ENCODE measurements at places on chromosomes 16 and 17. TPM values are rescaled to one million over a fixed set of nuclear protein-coding genes. Genes with fewer than 3 reads are reported as not detected.

Gene ZACN
- 0.22 TPM for total RNA-seq

Gene PEX12
- 6.5 TPM for total RNA-seq

Gene ITGB4
- total RNA-seq: 149 TPM

- no peak for DNase-seq
Measured at GRCh38 chr17:57247261-57247660, 9.1 kb upstream of the MSI2 start.

Gene KRTAP2-1
- not detected for total RNA-seq
